Activated CD8-positive, alpha-beta memory T cell treated with anti-CD3 and anti-CD28 coated beads for 1 hour (primary cell): ENCODE measurements at places on chromosomes 3 and 15.

DNA sequence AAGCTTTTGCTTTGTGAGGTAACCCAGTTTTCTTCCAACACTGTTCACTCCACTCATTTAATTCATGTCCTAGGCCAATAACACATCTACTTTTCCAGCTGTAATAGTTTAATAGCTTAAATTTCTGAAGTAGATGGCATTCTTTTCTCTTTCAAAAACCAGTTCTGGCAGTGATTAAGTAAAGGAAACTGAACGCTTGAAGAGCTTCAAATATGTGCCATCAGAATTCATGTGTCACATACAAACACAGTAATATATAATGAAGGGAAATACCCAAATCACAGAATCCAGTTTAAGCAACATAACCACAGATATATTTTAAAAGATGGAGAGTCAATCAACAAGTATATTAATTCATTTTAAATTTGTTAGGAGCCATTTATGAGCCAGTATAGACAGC, 91.0 kb downstream of the TNIK start:
- DNase-seq, result no peak

DNA sequence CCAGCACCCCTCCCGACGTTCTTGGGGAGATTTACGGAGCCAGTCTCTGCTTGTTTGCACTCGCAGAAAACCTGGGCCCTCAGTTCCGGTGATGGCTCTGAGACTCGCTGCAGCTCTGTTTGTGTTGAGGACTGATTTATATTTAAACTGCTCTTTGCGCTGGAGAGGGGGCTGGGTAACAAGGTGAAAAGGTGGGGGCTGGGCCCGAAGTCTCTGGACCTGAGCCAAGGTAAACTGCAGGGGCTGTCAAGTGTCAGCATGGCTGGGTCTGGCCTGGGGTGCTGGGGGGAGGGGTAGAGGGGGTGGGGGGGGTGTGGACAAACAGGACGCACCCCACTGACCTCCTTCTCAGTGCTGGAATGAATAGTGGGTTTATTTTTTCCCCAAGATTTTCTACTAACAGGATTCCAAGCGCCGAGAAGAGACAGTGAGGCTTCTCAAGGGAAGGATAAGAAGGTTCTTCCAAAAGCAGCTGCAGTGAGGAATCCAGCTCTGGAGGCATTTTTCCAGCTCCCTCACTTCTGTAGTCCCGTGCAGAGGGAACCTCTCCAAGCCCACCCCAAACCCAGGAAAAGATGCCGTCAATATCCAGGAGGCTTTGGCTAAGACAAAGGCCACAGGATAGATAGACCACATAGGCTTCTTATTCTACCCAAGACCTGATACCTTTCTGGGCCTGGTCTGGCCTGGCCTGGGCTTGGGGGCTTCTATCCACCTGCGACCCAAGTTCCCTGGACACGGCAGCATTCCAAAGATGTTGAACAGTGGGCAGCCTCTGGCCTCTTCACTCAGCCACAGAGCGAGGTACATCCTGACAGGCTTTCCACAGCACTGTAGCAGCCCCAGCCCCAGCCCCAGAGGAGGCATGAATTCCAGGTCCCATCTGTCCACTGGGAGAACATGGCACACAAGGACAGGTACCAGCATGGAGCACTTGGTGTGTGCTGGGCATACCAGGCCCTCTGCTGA, 938 bp upstream of the SLCO2A1 start:
- no peak for DNase-seq

DNA sequence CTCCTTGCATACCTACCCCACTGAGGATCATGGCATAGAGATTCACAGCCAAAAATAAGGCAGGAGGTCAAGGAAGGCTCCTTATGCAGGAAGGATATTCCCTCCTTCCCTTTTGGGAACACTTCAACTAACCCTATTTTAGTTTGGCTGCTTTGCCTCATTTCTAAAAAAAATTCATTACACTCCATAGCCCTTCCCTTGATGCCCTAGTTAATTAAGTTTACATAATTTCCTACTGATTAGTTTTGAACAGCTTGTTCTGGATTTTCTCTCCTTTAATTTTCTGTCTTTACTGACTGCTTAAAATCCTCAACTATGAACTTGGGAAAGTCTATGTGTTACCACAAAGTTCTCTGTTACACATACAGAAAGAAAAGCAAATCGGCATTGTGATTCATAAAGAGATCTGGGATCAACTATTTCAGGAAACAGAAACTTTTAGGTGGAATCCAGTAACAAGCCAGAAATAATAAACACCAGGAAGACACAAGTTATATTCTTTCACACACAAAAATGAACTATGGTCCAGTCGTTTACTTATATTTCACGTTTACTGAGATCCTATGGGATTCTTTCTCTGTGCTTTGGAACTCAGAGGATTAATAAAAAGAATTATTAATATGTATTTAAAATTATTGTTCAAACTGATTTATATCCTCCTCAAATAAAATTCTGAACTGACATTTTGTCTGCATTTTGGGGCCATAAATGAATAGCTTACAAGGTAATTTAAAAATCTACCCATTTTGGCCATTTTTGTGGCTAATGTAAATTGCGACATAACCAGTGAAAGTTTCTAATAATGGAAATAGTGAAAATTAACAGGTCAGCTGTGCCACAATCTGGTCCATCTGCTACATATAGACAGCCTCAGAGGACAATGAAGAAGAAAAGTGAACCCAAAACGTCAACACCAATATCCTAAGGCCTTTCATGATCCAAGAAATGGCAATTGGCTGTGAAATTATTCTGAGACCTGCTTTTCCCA, 113.8 kb downstream of the FRMD5 start:
- DNase-seq, result no peak

GRCh38 chr3:116034086-116034485, 410.8 kb downstream of the GAP43 start:
- no peak for DNase-seq

- no peak for DNase-seq
These were observed 7.3 kb upstream of the FURIN start for GRCh38 chr15:90860942-90861675.

DNA sequence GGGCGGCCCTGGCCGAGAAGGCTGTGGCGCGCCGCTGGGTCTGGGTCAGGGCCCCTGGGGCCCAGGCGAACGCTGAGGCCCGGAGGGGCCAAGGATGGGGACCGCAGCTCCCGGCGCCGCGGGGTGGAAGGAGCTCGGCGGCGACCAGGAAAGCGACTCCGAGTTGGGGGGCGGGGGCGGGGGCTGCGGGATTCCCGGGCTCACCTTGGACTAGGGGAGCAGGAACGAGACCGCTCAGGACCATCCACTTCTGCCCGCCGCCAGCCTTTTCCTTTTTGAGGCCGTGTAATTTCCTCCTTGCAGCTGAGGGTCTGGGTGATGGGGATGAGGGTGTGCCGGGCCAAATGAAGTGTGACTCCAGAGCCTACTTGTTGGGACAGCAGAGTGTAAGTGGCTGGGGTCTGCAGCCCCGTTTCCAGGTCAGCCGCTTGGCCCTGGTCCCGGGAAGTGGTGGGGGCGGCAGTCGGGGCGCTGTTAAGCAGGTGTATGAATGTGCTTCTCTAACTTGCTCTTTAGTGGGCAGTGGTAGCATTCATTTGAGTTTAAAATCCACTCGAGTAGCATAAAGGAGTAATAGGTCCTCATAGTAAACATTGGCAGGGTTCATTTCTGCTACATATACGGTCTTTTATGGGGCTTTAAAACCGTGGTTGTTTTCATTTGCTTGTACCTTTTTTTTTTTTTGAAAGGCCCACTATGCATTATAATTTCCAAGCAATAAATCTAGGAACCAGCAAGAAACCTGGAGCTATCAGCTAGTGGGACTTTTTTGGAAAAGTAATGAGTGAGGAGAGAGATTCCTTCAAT, 717 bp downstream of the PXK start:
- DNase-seq, result peak; percentile 14

GRCh38 chr15:68213991-68214837, 9.1 kb upstream of the CALML4 start:
- no peak for DNase-seq

DNA sequence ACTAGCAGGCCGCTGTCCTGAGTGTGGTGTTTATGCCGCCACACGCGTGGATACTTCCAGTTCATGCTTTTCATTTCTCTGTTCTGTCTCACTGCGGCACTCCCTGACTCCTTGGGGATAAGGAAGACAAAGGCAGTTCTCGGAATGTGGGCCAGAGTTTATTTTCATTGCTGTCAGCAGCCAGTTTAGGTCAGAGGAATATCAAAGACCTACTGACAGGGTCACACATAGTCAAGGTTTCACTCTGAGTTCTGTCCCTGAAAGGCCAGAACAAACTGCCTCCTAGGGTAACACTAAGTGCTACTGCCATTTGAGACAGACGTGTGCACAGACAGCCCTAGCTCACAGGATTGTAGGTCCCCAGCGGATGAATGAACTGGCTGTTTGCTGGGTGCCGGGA, 27.3 kb upstream of the SPTBN5 start:
- no peak for DNase-seq

DNA sequence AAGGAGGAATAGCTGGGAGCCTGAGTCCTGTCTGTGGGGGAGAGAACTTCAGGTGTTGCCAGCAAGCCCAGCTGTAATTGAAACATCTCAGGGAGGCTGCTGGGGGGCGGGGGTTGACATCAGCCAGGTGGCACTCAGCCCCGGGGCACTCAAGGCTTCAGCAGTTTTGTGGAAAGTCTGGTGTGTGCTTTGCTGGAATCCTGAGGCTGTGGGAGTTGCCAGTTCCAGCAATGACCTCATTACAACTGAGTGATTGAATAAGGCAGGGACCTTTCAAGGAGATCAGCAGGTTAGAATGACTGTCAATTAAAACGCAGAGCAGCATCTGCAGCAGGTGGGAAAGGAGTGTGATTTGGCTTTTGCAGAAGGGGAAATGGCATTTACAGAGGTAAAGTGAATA, 75.7 kb downstream of the FAM43A start:
- no peak for DNase-seq

DNA sequence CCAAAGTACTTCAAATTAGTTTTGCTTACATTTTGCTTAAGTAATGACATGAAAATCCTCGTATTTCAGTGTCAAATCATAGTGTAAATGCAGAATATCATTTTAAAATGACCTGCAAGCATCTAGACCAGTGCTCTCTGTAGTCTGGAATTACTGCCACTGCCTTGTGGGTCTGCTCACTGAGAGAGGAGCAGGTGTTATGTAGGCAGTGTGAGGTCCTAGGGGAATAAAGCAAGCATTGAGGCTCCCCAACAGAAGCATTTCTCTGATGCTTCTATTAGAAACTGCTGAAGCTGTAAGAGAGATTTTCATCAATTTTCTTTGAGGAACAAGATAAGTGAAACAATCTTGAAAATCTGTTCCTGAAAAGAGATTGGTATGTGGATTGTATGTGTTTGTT, 253.2 kb downstream of the BBX start:
- DNase-seq, result no peak

DNA sequence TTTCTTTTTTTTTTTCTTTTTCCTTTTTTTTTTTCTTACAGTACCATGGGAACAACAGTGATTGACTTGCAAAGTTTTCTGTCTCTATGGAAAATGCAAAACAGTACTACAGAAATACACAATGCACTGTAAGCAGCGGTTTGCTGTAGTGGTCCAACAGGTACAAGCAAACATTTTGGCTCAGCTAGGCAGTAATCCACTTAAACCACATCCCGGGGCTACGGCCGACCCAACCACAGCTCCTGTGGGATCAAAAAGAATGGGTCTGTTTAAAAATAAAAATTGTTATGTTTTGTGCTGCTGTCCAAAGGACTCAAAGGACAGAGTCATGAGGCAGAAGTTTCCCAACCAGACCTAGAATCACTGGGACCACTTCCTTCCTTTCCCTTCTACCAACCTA, 667.1 kb upstream of the ADAMTS9 start:
- no peak for DNase-seq

GRCh38 chr3:24043985-24044384, 98.9 kb downstream of the NR1D2 start:
- no peak for DNase-seq

GRCh38 chr3:8400911-8401310, 100.7 kb upstream of the LMCD1 start:
- DNase-seq, result no peak

DNA sequence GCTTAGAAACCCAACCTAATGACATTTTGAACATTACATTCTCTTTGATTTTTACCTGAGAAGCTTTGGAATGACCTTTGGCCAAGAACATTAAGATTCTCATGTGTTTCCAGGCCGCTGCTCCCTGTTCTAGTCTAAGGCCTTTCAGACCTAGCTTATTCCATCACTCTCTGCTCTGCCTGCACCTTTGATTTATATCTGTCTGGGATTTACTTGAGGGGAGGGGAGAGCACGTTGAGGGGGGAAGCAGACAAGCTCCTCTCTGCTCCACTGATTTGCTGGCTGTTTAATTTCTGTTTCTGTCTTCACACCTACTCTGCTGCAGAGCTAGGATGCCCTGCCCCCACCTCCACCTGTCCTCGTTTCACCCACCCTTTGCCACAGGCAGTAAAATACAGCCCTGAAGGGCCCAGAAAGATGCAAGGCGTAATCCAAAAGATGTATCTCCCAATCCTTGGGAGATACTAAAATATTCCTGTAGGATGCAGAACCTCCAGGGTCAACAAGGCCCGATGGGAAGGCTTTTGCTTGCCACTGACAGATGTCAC, 429.8 kb downstream of the EPHB1 start:
- DNase-seq, result no peak

GRCh38 chr3:171284308-171285075, 175.7 kb downstream of the TNIK start:
- DNase-seq, result no peak

- no peak for DNase-seq
These were observed 691.2 kb downstream of the TBL1XR1 start for GRCh38 chr3:176505878-176506621.
